Esophagus squamous epithelium (tissue), 5 donors: ENCODE measurements at places on chromosomes 1 and 21.

- no peak for DNase-seq
These were observed 8.3 kb upstream of the CACYBP start for GRCh38 chr1:174991473-174991872.

- no peak for DNase-seq
These were observed 684.0 kb downstream of the NCAM2 start for GRCh38 chr21:21682172-21682571.

DNA sequence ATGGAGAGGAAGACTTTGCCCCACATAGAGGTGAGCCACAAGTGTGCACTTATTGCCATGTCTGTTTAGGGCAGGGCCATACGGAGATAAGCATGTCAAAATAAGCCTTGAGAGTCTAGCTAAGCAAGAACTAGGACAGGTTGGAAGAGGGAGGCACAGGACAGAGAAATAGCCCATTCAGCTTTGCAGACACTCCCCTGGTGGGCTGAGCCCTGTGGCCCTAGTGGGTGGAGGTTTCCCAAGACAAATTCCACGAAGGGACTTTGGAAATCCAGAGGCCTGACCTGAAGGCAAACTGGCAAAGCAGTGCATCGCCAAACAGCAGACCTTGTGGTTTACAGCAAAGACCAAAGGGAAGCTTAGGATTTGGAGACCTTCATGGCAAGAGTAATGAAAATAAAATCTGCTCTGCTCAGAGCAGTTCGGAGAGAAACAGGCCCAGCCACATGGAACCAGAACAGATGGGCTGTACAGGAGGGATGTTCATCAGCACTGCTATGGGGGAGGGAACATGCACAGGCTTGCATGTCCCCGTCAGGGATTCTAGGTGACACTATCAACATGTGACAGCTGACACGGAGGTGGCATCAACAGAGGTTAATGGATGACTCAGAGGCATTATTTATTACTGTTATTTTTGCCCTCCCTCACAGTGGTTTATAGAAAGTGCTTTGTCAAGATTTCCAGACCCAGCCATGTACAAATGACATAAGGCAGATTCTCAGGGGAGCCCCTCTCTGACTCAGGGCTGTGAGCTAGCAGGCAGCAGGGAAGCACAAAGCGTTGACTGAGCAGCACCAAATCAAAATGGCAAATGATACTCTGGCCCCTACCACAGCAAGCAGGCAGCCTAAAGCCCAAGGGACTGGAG lies 90.1 kb upstream of the IRF2BP2 start:
- DNase-seq: no peak

DNA sequence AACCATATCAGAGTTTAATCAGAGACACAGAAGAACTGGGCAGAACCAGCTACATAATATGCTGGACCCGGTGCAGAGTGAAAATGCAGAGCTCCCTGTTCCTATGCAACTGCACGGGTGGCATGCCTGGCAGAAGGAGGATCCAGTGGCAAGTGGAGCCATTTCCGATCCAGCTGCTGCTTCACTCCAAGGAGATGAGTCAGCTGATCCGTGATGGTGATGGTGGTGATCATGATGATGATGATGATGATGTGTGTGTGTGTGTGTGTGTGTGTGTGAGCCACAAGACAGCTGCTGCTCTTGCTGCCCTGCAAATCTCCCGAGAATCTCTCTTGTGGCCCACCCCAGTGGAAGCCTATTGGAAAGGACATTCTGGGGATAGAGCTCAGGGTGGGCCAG lies 133.0 kb downstream of the URB2 start:
- DNase-seq: no peak

DNA sequence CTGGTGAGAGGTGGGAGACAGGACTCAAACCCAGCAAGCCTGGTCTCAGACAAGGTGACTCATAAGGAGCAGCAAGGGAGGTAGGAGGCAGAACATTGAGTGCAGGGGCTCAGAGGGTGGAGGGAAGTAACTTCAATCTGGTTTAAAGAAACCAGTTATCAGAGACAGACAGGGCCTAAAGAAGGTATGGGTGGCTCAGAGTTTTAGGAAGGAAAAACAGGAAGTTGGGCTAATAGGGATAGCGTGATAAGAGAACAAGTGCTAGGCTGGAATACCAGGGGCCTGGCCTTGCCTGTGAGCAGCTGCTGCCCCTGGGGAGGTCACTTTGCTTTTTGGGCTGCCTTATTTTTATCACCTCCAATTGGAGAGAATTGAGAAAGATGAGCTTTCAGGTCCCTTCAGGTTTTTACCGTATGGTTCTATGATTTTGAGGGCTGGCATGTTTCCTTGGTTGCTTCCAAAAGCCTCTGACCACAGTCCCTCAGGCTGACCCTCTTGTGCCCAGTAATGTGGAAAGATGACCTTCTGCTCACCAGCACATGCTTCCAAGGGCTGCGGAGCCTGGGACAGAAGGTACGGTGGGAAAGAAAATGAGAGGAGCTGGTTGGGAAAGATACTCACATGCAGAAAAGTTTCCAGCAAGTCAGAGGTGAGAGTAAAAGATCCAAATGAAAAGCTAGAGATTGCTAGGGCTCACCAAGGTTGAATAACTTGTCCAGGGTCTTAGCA lies 77.0 kb downstream of the DDR2 start:
- DNase-seq: no peak

GRCh38 chr1:230173187-230173975 lies 106.3 kb downstream of the GALNT2 start:
- no peak for DNase-seq

GRCh38 chr1:214997685-214998084 lies 84.9 kb upstream of the KCNK2 start:
- DNase-seq: no peak

DNA sequence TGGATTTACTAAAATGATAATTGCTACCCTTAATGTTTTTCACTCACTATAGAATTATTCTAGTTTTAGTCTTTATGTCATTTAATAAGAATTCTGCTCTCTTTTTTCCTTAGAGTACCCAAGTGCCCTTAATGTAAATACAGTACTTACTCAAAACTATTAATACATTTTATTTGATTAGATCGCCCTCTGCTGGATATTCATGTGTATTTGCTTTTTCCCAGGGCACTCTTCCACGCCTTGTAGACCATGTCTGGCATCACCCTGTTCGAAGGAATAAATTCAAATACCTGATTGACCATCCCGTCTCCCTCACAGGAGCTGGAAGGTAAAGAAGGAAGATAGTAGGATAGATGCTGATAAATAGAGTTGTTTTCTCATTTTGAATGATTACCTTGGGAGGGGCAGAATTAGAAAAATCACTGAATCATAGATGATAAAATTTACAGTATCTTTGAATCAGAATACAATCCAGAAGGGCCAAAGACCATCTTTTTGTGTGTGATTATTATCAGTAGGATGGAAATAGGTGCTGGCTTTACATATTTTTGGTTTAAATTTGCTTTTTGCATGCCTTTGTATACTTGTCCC lies 4.1 kb downstream of the AXDND1 start:
- no peak for DNase-seq

DNA sequence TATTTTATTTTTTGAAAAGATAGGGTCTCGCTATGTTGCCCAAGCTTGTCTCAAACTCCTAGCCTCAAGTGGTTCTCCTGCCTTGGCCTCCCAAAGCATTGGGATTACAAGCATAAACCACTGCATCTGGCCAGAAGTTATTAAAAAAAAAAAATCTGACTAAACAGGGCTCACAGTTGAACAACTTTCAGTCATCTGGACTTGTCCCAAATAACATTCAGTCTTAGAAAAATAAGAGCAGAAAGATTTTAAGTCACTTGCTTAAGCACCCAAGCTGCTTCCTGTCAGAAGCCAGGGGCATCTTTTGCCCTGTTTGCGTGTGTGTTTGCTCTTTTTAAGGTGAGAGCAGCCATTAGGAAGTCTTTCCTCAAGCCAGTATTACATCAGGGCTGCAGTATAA lies 286.8 kb downstream of the LMO4 start:
- DNase-seq: no peak

DNA sequence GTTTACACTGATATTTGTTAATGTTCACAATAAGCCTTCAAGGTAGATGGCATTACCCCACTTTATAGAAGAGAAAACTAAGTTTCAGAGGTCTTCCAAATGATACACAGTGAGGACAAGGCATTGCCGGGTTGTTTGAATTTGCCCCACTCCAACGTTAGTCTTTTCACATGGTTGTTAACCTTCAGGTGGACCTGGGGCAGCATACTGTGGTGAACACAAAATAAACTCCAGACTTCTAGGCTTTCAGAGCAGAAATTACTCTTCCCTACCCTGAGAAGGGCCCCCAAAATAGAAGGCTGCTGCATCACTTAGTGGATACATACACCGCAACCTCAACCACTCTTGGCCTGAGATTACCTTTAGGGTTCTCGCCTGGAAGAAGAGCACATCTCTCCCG lies 3.4 kb upstream of the KHDRBS1 start:
- DNase-seq: no peak

DNA sequence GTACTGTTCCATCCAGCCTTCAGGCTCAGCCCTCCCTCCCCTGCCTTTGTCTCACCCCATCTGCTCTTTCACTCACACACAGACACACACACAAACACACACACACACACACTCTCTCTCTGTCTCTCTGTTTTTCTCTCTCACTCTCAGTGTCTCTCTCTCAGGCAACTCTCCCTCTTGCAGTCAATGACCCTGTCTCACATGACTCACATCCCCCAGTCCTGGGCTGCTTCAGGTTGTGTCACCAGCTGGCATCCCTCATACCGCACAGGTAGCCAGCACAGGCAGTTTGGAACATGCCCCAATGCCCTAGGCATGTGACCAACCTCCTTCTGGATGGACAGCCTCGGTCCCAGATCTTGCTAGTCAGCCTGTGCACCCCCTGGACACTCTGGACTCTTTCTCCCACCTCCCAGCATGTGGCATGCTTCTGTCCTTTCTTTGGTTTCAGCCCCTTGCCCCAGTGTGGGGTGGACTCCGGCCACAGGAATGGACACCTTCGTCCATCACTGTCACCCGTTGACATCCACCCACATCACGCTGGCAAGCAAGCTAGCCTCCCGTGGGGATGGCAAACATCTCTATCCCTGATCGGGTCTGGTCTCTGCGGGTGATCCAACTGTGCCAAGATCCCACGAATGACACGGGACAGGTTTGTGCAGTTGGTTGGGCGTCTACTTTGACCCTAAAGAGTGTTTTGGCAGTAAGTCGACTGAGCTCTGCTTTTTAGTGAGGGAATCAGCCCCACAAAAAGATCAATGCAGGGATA lies 23.4 kb upstream of the FCGR2A start:
- no peak for DNase-seq

DNA sequence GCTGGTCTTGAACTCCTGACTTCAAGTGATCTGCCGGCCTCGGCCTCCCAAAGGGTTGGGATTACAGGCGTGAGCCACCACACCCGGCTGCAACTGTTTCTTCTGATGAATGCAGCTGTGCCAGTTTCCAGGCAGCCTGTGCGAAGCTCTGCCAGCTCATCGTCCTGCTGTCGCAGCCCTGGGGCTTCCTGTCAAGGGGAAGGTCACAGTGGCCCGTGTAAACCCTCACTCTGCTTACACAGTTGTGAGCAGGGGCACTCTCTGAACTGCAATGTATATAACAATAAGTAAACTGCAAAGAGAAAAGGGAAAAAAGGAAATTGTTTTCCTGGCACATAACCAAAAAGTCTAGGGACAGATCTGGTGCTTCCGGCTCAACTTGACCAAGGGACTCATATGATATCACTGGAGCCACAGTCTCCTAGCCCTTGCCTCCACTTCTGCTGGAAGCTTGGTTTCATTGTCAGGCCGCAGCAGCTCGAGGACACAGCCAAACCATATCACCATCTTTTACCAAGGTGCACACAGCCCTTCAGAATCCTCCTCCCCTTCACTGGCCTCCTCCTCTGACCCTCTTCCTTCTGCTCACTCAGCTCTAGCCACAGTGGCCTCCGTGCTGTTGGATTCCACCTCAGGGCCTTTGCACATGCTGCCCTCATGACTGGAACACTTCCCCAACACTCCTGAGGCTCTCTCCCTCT lies 22.8 kb upstream of the LBR start:
- DNase-seq: no peak

GRCh38 chr1:93766451-93766850 lies 84.8 kb upstream of the BCAR3 start:
- no peak for DNase-seq

DNA sequence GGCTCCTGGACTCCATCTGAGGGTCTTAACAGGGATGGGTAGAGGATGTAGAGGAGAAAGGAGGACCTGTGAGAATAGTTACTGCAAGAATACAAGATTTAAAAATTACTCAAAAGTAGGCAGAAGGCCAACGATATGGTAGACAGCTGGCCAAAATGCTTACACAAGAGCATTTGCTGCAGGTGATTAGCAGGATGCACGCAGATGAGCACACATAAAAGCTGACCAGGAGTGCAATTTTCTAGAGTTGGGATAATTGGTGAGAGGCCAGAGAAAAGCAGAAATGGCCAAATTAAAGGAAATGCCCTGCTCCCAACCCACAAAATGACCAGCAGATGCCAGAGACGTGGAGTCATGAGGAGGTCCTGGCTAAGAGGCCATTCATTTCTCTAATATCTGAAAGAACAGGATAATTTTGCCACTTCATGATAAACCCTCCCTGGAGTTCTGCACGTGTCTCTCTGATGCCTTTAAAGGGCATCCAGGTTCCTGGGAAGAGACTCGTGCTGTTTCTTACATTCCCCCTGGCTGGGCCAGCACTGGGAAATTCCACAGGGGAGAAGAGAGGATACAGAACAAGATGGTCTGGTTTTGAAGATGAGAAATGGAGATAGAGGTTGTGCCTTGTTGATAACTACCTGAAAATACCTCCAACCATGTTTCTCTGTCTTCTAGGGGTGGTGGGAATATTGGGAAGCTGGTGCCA lies 62.3 kb upstream of the KCNA3 start:
- DNase-seq: no peak

- DNase-seq: no peak
These were observed 6.1 kb downstream of the MRPS21 start for GRCh38 chr1:150299716-150300115.

DNA sequence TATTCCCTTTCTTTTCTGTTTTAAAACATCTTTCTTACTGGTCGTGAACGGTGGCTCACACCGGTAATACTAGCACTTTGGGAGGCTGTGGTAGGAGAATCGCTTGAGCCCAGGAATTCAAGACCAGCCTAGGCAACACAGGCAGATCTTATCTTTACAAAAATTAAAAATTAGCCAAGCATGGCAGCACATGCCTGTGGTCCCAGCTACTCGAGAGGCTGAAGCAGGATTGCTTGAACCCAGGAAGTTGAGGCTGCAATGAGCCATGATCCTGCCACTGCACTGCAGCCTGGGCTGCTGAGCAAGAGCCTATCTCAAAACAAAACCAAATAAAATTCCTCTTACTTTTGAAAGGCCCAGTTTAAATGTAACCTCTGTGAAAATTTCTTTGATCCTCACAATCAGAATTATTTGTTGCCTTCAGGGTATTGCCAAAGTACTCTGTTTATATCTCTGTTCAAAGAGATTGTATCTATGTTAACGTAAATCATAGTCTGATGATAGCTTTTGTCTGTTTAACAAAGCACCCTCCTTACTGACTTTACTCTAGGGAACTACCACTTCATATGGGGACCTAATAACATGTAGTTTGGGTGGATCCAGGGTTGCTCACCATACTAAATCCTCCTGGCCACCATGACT lies 71.6 kb downstream of the RERE start:
- DNase-seq: no peak

- no peak for DNase-seq
These were observed 24.5 kb upstream of the TNFRSF1B start for GRCh38 chr1:12142141-12142823.
